ENCODE measurements at places on chromosomes 2 and 18. TPM values are rescaled to one million over a fixed set of nuclear protein-coding genes. Genes with fewer than 3 reads are reported as not detected.

HOXD1 gene
- 0.20 TPM for total RNA-seq

MMADHC gene
- 111 TPM for total RNA-seq

EPAS1 gene
- 93.0 TPM for total RNA-seq

ALPI gene
- not detected for total RNA-seq

TNFAIP6 gene
- total RNA-seq = 1.6 TPM

SAG gene
- not detected for total RNA-seq

FBXO36 gene
- total RNA-seq = 1.0 TPM

SFTPB gene
- 0.22 TPM for total RNA-seq
